ENCODE measurements at places on chromosomes 6 and 20.

DNA sequence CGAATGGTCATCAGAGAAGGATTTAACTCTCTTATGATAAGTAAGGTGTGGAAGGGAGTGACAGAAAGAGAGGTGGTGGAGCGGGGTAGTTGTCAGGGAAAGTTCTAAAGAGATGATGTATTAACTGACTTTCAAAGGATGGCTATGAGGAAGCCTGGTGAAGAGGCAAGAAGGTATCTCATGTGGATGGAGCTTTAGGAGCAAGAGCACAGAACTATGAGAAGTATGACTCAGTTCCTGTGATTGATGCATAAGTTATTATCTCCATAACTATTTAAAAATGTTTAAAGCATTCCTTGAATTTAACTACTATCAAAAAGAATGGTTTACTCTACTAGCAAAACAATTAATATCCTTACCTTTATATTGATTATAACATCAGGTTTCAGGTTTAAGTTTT is 28.8 kb downstream of the AK9 start:
- no peak for DNase-seq

DNA sequence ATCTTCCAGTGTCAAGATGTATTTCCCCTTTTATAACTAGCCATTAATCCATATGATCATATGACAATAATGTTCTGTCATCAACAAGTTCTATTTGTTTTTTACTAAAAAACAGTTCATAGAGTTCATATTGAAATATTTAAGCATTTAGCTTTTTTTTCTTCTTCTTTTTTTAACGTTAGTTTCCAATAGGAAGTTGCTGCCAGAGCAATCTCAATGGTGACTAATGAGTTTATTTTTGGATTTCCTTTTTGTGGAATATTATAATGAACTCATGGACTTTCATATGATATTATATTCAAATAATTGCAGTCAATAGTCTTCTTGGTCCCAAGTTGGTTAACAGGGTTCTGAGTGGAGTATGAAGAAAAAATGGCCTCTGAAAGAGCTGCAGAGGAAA is 343.3 kb downstream of the BCKDHB start:
- no peak for DNase-seq

- no peak for DNase-seq
Measured at GRCh38 chr6:16731478-16732051, 29.7 kb downstream of the ATXN1 start.

GRCh38 chr6:108134213-108134970 is 31.4 kb upstream of the NR2E1 start:
- DNase-seq: no peak

GRCh38 chr20:63274381-63275228 is 2.0 kb downstream of the ARFGAP1 start:
- no peak for DNase-seq

DNA sequence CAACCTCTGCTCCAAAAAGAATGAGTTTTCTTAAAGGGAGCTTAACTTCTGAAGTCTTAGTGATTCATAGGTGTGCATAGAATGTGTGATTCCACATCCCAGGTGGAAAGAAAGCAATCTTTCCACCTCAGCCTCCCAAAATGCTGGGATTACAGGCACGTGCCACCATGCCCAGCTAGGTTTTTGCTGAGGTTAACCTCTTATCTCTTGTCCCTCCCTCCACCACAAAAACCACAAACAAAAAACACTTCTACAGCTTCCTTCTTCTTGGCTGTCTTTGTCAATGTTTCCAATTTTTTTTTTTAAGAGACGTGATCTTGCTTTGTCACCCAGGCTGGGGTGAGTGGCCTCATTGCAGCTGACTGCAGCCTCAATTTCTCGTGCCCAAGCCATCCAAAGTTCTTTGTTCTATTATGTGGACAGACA is 8.1 kb upstream of the CSE1L start:
- DNase-seq: no peak

- no peak for DNase-seq
Measured at GRCh38 chr6:168155193-168155592, 76.2 kb upstream of the FRMD1 start.

GRCh38 chr20:49584418-49585382 is 16.8 kb upstream of the PTGIS start:
- no peak for DNase-seq

DNA sequence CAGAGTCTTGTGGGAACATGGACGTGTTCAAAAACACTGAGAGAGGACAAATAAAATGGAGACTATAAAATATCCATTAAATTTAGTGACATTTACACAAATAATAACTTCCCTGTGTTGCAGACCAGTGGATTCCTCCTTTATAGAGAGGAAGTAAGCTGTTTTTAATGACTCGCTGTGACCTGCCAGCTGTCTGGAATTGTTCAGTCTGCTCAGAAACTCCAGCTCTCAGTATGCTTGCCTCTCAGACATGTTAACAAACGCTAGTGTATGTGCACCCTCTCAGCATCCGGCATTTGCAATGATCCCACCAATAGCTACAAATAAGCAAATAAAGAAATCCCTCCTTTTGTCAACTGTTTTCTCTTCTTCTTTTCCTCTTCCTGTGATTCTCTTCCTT is 158.0 kb upstream of the TCF21 start:
- DNase-seq: no peak
